ENCODE measurements at places on chromosomes 2 and 18.

- no peak for DNase-seq
These were observed 126.4 kb upstream of the DLX2 start for GRCh38 chr2:172229125-172229524.

DNA sequence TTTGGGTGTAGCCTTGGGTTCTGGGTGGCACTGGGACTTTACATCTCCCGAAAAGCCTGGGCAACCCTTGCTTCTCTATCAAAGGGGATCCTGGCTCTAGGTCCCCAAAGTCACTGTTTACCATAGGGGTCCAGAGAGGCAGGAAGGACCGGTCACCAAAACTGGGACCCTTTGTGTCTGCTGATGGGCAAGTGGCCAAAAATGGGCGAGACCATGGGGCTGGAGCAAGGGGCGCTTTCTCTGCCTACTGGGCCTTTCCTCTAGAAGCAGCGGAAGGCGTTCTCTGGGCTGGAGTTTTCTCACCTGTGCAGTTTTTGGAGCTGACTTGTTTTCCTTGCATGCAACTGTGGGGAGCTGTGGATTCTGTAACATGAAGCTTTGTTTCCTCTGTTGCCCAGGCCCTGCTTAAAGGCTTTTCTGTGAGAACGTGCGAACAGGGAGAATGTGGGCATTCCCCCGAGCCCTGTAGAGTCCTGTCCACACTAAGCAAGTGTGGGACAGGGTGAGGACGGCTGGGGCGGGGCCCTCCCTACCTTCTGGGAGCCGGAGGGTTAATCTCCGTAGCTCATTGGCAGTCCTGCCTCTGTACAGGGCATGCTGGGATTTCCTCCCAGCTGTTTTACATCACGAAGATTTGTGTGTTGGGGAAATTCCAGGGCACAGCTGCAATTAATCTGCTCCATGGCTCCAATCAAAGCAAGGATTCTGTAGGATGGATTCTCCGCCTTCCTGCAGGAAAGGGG, 50.2 kb downstream of the TGOLN2 start:
- no peak for DNase-seq

- no peak for DNase-seq
These were observed 48.5 kb upstream of the ZNF638 start for GRCh38 chr2:71283131-71283530.

- no peak for DNase-seq
These were observed 155.5 kb downstream of the MTX2 start for GRCh38 chr2:176424746-176425145.

GRCh38 chr18:76709659-76710645, 112.4 kb upstream of the ZNF236 start:
- peak; percentile 67 for DNase-seq

- DNase-seq, result no peak
These were observed 37.5 kb downstream of the GNAL start for GRCh38 chr18:11726556-11726955.

GRCh38 chr18:52567360-52567759, 227.4 kb downstream of the DCC start:
- DNase-seq, result no peak

DNA sequence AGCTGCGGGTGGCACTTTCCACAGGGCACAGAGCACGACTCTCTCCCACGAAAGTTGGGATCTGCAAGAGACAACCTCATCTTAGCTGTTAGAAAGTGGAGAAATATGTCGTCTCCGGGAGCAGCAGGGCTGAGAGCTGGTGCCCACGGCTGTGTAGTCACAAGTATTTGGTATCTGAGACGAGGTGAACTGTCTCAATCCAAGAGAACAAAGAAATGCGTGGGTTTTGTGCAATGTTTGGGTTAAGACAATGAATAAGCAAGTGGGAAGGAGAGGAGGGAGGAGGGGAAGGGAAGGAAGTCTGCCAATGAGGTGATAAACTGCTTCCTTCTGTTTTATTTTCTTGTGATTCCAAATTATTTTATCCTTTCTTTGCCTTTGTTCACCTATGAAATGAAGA, 18.0 kb downstream of the DYTN start:
- no peak for DNase-seq

GRCh38 chr18:77651441-77651840, 401.8 kb downstream of the GALR1 start:
- DNase-seq, result no peak

DNA sequence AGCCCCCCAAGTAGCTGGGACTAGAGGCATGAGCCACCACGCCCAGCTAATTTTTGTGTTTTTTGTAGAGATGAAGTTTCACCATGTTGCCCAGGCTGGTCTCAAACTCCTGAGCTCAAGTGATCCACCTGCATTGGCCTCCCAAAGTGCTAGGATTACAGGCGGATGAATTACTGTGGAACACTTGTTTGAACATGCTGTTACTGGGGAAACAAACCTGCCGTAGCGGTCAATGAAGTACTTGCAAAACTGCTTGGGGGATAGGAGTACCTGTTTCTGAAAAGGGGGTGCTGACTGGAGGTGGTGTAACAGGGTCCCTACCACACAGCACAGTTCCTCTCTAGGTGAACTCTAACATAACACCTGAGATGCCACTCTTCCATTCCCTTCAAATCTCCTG, 5.9 kb upstream of the IMPACT start:
- no peak for DNase-seq

DNA sequence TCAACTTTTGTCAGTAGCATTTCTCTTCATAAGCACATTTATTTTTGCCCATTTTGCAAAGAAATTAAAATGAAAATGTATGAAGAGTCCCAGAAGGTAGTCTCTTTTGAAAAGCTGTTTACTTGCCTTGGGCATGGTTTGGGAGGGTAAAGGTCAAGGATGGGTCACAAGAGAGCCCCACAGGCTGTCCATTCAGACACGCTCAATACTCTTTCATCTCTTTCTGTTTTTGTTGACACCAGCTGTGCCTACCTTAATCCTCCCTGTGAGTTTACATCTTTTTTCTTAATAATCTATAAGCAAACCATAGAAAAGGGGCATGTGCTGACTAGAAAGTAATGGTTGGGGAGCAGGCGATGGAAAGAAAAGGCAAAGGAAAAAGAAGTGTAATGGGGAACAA, 49.6 kb upstream of the KLF7 start:
- DNase-seq, result no peak

- no peak for DNase-seq
These were observed 148.8 kb downstream of the SMAD7 start for GRCh38 chr18:48801728-48802542.

Data from pons (tissue), 1 donor.